ENCODE measurements at places on chromosomes 12 and 14.

GRCh38 chr14:39425947-39426346 lies 6.3 kb downstream of the FBXO33 start:
- no peak for DNase-seq

DNA sequence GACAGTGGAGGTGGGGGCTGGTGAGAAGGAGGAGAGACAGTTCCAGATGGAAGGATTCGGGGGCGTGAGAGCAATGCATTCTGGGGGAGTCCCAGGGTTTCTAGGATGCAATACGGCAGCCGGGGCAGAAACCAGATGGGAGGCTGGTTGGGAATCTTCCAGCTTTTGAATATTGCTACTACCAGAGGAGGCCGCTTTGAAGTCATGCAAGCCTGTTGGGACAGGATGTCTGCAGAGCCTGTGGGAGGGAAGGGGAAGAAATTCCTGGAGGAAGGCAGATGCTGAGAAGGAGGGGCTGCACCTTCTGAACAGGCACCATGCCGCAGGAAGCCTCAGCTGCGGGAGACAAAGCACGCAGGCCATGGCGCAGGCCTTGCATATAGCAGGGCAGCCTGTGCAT lies 105.4 kb downstream of the APAF1 start:
- DNase-seq = no peak

- no peak for DNase-seq
Observed at GRCh38 chr14:85400678-85401077, 129.3 kb upstream of the FLRT2 start.

DNA sequence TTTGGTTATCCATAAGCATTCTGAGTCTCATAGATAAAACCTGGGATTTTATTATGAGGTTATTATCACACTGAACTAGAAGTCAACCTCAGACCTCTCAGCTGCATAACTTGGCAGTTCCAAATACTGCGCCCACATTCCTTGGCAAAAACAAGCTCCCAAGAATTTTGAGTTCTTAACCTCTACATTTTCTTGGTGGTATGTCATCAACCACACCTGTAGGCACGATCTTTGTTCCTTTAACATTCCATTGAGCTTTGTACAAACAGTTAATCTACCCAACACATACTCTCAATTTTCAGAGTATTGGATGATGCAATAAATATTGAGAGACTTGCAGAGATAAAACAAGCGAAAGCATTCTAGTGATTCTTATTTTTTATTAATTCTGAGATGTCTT lies 371.8 kb upstream of the PRICKLE1 start:
- DNase-seq = no peak

DNA sequence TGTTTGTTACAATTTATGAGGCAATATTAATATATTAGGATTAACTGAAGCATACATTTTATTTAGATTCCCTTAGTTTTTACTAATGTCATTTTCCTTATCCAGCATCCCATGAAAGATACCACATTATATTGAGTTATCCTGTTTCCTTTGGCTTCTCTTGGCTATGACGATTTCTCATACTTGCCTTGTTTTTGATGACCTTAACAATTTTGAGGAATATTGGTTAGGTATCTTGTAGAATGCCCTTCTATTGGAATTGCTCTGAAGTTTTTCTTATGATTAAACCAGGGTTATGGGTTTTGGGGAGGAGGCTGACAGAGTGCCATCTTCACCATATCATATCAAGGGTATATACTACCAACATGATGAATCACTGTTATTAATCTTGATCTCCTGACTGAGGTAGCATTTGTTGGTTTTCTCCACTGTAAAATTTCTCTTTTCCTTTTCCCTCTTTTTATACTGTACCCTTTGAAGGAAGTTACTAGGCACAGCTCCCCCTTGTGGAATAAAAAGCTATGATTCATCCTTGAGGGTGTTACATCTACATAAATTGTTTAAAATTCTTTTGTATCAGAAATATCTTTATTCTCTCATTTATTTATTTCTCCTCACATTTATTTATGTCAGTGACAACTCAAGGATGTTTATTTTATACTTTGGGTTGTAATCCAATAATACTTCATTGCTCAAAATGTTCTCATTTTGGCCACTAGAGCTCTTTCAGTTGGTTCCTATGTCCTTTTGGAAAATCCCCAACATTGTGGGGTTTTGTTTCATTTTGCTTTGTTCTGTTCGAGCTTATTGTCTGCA lies 239.0 kb downstream of the SLC16A7 start:
- peak; percentile 44 for DNase-seq

GRCh38 chr14:77761205-77761931 lies 412 bp upstream of the SNW1 start:
- DNase-seq = peak; percentile 56

DNA sequence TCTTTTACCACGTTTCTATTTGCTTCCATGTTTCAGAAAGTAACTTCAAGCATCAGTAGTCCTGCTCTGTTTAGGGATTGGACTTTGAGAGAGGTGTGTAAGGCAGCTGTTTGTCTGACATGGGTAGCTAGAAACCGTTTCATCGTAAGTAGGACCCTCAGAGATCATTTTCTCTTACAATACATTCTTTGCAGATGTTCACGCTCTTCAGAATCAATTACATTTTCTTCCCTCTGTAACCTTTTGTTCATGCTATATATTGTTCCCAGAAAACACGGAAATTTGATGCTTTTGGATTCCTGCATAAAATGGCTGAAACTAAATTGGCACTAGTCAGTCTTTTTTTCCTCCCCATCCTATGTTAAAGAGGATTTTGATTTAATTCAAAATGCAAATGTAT lies 62.6 kb upstream of the AEBP2 start:
- no peak for DNase-seq

GRCh38 chr12:31944299-31944698 lies 14.9 kb upstream of the RESF1 start:
- DNase-seq = no peak

- no peak for DNase-seq
Observed at GRCh38 chr12:29692237-29692636, 91.5 kb downstream of the TMTC1 start.

GRCh38 chr12:25745281-25745680 lies 192.2 kb upstream of the LMNTD1 start:
- no peak for DNase-seq

GRCh38 chr12:104877103-104877705 lies 80.9 kb downstream of the SLC41A2 start:
- peak; percentile 45 for DNase-seq

GRCh38 chr14:96056509-96057422 lies 17.6 kb downstream of the C14orf132 start:
- DNase-seq = no peak

All from common myeloid progenitor, CD34-positive (primary cell).